ENCODE measurements at places on chromosomes 16 and 17. TPM values are rescaled to one million over a fixed set of nuclear protein-coding genes. Genes with fewer than 3 reads are reported as not detected.

The TMEM238L gene
- total RNA-seq = not detected

DNA sequence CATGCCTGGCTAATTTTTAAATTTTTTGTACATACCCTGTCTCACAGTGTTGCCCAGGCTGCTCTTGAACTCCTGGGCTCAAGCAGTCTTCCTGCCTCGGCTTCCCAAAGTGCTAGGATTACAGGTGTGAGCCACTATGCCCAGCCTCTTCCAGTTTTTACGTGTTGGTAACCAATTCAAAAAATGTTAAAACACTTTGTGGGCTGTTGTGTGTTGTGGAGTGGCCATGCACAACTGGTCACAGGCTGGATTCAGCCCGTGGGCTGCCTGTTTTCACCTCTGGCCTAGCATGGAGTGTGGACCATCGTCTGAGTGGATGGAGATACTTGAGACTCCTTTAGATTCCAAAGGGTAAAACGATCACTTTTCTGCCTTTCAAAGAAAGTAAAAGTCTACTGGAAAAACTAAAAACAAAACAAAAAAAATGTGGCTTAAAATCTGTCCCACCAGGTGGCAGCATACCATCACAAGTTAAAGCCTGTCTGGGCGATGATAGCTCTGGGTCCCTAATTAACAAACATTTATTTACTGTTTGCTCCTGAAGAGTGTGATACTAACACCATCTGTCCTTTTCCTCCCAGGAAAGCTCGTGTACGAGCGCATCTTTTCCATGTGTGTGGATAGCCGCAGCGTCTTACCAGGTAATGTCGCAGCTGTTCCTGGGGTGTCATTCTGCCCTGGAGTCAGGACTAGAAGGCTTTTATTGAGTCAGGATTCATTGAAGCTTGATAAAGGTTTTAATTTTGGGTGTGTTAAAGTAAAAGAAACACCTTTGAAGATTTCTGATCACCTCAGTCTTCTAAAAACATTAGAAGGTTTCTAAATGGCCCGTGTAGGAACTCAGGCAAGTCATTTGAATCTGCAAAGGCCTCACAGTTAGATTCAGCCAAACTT, 45.8 kb downstream of the VPS35L start:
- no peaks in the 10 kb centered on the region for H3K4me1 ChIP-seq
- H3K27me3 ChIP-seq = no peaks in the 10 kb centered on the region
- H3K27ac ChIP-seq = no peak overlapping the region
- H3K4me3 ChIP-seq = no peak overlapping the region
- peaks cover 34% of the 10 kb centered on the region for H3K36me3 ChIP-seq
- peak; percentile 51 for DNase-seq

DNA sequence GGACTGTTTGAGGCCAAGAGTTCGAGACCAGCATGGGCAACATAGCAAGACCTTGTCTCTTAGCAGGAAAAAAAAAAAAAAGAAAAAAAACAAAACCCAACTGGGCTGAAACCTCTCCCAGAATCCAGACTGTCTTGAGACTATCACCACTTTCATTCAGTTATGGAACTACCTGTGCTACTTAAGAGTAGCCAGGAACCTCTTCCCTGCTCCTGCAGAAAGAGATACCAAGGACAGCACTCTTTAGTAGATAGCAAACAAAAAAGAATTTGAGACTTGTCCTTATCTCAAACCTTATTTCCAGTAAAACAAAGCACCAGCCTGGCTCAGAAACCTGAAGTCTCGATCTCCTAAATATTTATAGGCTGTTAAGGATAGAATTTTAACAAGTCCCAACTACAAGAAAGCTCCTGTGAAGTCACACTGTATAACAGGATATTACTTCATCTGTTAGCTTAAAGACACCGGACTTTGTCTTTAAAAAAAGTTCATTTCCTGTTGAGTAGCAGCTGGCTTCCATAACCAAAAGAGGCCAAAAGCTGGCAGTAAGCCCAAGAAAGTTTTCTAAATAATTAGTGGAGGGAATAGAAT, 5.1 kb downstream of the CDR2 start:
- H3K4me1 ChIP-seq = peaks cover 77% of the 10 kb centered on the region
- peak overlapping the region; percentile 69 for H3K27ac ChIP-seq
- H3K36me3 ChIP-seq = peaks cover 41% of the 10 kb centered on the region

The ADGRG3 gene
- not detected for total RNA-seq

DNA sequence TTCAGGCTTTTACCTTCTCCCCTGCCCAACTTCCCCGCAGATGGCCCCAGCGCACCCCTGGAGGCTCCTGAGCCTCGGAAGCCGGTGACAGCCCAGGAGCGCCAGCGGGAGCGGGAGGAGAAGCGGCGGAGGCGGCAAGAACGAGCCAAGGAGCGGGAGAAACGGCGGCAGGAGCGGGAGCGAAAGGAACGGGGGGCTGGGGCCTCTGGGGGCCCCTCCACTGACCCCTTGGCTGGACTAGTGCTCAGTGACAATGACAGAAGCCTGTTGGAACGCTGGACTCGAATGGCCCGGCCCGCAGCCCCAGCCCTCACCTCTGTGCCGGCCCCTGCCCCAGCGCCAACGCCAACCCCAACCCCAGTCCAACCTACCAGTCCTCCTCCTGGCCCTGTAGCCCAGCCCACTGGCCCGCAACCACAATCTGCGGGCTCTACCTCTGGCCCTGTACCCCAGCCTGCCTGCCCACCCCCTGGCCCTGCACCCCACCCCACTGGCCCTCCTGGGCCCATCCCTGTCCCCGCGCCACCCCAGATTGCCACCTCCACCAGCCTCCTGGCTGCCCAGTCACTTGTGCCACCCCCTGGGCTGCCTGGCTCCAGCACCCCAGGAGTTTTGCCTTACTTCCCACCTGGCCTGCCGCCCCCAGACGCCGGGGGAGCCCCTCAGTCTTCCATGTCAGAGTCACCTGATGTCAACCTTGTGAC, 3.6 kb downstream of the MAPK7 start:
- peaks cover 11% of the 10 kb centered on the region for H3K4me1 ChIP-seq
- H3K27me3 ChIP-seq = no peaks in the 10 kb centered on the region
- no peak overlapping the region for H3K4me3 ChIP-seq
- H3K36me3 ChIP-seq = peaks cover 21% of the 10 kb centered on the region

GRCh38 chr16:908526-909155, 62.1 kb downstream of the LMF1 start:
- H3K4me1 ChIP-seq = no peaks in the 10 kb centered on the region
- no peak overlapping the region for H3K4me3 ChIP-seq
- no peaks in the 10 kb centered on the region for H3K27me3 ChIP-seq
- peaks cover 17% of the 10 kb centered on the region for H3K36me3 ChIP-seq
- no peak overlapping the region for H3K27ac ChIP-seq

The KRTAP4-1 gene
- total RNA-seq = not detected

The FDXR gene
- 21.3 TPM for total RNA-seq
